Chondrocyte (in vitro differentiated cells): ENCODE measurements at places on chromosomes 6 and 20.

DNA sequence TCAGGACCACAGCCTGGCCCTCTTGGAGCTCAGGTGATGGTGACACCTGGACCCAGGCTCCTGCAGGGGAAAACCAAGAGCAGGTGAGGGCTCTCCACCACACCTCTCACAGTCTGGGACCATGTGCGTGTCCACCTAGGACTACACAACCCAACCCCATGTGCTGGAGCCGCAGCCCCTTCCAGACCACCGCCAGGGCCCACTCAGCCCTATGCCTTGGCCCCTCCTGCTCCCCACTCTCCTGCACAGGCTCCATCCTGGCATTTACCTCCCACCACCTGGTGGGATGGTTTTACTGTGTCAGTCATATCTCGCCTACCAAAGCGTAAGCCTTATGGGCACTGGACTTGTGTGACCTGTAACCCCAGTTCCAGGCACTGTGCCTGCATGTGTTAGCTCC, 13.1 kb upstream of the ADAM33 start:
- no peak for DNase-seq

DNA sequence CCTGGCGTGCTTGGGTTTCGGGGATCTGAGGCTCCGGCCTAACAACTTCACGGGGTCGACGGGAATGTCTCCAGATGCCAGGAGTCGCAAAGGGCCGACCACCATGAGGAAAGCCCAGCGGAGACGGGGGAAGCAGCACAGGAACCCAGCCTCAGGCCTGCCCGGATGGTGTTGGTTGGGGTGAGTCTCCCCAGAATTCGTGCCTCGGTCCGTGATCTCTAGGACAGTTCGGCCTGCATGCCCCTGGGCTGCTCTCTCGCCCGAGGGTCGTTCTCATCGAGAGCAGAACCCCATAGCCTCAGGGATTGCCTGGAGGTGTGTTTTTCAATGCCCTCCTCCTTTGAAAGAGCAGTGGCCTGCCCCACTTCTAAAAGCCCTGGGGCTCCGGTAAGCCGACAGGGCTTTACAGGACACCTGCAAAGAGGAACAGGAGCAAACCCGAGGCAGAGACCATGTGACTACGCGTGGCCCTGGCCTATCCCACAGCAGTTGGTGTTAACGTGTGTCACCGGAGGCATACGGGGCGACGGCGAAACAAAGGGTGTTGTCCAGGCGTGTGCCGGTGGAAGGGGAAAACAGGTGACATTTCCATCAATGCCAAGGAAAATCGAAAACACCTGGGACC, 973.1 kb upstream of the DEFB115 start:
- DNase-seq: no peak

DNA sequence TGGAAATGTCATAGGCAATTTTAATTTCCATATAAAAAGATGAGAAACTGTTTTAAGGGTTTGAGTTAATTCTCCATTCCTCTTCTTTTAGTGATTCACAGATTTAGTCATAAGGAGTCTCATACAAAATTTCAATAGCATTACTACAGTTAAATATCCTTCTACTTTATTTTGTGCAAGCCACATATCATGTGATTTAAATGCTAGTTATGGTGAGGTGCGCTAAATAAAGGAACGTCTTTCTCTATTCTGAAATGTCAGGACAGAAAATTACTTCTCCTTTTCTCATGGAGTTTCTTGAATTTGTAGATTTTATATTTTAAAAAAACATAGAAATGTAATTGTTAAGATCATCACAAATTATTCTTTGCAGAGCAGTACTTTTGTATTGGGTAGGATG, 50.0 kb upstream of the SUPT3H start:
- DNase-seq: no peak

DNA sequence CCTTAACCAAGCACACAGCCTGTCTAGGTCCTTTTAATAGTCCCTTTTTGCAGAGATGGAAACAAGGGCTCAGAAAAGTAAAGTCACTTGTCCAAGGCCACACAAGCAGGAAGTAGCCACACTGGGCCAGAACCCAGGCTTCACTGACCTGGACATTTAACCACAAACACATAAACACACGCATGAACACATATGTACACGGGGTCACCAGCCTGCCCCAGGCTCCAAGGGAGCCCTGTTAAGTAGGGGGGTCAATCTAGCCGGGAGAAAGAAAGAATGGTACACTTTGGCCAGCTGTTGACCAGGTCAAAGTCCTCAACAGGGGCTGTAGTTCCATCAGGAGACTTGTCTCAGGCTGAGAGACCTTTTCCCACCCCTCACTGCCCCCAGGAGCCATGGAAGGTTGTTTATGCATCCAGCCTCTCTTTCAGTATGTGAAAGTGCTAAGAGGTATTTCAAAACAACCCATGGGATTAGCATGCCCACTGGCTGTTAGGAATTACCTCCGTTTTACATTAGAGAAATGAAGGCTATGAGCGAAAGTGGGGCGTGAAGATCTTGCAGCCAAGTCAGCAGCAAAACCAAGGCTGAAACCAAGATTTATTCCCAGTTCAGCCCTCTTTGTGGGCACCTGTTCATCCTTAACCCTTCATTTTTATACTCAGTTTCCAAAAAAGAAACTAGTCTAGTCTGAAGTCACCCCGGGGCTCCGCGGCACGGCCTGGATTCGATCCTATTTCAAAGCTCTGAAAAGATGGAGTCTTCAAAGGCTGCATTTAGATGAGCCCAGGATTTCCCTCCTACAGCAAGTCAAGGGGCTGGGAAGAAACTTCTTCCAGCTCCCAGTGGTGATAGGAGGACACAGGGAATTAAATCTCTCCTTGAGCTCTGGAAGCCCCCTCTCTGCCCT, 9.8 kb downstream of the SDC4 start:
- no peak for DNase-seq

DNA sequence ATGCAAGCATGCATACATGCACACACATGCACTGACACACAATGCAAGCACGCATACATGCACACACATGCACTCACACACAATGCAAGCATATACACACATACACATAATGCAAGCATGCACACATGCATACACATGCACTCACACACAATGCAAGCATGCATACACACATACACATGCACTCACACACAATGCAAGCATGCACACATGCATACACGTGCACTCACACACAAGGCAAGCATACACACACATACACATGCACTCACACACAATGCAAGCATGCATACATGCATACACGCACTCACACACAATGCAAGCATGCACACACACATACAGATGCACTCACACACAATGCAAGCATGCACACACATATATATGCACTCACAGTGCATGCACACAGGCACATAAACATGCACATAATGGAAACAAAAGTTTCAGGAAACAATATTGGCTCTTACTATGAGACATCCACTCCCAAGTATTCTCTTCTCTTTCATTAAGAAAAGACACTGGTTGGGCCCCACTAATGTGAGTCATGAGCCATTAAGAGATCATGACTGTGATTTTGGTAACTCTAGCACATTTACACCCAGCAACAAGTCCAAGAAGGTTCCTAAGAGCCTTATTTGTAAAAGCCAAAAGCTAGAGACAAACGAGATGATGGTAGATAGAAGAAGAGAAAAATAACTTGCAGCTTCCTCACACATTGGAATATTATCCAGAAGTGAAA, 22.2 kb downstream of the APCDD1L start:
- DNase-seq: no peak

DNA sequence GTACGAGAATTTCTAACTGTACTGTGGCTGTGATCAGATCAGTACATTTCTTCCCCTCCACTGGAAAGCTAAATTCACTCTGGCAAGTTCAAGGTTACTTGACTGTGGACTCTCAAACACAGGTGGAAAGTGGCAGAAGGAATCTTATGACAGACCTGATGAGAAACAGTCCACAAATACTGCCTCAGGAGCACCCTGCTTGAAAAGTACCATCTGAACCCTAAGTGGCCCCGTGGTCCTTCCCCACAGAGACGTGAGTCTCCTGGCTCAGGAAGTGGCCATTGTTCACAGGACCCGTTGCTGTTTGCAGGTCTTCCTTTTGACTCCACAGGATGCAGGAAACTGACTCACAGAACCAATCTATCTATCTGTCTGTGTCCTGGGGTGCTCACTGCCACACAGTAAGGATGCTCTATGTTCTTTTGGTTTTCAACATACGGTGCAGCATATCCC, 47.5 kb upstream of the NHSL1 start:
- no peak for DNase-seq

DNA sequence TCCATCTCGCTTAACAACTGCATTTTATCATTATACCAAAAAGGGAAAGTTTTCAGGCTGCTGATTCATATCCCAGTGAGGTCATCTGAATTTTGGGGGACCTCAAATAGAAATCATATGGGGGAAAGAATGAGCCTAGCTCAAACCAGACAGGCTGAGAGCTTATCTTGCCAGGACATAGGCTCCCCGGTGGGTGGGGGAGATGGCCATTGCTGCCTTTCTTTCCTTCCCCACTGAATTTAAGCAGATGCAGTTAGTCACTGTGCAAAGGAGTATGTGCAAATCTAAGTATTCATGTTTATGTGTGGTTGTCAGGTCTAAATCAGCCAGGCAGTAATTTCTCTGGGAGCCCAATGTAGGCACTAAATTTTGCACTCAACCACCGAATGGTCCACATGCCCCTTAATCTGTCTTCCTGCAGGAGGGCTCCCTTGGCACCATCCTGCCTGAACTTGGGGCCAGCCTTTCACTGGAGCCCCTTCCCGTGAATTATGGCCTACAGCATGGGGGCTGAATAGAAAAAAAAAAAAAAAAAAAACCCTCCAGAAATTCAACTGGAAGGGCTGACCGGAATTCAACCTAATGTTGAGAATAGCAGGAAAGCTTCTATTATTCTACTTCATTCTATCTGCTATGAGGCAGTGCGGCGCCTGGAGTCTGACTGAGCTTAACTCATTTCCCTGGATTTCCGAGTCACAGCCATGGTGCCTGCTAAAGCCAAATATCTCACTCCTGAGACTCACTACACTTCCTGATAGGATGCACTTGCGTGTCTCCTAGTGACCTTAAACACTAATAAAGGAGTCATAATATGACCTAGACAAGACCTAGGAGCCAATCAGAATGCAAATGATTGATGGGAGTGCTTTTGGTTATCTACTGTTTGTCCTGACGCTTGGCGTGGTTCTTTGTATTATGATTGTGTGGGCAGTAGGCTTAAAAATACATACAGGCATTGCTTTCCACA, 161.5 kb upstream of the HEY2 start:
- no peak for DNase-seq

DNA sequence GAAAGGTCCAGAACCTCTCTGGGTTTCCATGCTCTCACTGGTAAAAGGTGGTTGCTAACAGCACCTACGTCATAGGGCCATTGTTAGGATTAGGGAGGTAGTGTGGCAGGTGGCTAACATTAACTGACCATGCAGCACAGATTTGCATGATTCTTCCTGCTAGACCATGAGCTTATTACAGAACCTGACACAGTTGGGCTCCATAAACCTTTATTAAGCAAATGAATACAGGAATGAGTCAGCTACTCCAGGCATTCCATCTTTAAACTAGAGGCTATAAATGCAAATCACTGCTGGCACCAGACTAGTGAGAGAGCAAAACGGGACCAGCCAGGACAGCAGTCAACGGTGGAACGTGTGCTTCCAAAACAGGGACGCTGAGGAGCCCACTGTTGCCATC, 440.1 kb downstream of the PTPRT start:
- DNase-seq: no peak

DNA sequence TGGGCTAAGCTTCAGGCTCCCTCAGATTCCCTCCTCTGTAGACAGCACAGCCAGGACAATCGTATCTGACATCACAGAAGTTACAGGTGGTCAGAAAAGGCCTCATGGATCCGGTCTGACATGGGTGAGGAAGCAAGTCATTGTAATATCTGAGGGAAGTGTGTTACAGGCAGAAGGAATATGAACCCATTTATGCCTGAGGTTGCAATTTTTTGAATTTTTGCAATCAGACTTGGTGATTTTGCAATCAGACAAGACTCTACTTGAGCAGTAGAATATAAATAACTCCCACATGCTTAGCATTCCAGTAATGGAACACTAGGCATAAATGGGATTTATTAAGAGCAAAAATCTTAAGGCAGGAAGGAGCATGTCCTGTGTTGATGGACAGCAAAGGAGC, 52.1 kb downstream of the CBLN4 start:
- no peak for DNase-seq

- DNase-seq: no peak
Observed at GRCh38 chr20:22818636-22819035, 216.5 kb upstream of the SSTR4 start.

DNA sequence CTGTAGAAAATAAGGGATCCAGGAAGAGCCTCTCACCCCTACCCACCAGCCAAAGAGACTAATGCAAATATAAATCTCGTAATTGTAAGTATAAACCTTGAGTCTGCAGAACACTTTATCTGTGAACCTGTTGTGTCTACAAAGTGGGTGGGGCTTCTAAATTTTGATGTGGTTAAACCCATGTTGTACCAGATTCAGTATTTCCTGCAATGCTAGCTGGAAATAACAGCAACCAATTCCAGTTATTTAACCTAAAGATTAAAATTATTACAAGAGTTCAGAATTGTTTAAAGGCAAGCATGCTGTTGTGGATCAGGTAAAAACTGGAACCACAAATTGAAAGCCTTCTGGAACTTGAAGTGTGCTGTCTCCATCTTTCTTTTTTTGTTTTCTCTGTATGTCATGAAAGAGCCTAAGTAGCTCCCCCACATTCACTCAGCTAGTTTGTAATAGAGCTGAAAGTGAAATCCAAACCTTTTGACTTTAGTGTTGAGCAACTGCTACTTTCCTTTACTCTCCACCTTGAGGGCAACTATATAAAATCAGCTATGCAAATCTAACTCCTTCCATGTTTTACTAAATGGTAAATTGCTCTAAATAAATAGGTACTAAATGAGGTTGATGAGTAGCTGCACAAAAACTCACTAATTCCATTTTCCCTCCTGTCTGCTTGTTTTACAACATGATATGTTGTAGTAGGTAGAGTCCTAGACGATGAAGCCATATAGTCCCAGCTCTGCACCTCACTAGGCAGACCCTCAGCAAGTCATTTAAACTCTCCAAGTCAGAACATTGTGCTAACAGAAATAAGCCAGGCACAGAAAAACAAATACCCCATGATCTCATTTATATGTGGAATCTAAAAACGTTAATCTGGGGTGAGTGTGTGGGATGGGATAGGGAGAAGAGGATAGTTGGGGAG, 17.9 kb upstream of the THEMIS start:
- DNase-seq: no peak

- no peak for DNase-seq
Observed at GRCh38 chr6:13553646-13554045, 20.8 kb upstream of the SIRT5 start.

GRCh38 chr6:168156742-168157265, 77.8 kb upstream of the FRMD1 start:
- DNase-seq: no peak

GRCh38 chr6:109117346-109118035, 22.2 kb downstream of the CEP57L1 start:
- no peak for DNase-seq

- no peak for DNase-seq
Observed at GRCh38 chr20:920311-920710, 4.2 kb upstream of the ANGPT4 start.

GRCh38 chr6:105087571-105088211, 92.1 kb downstream of the POPDC3 start:
- no peak for DNase-seq

DNA sequence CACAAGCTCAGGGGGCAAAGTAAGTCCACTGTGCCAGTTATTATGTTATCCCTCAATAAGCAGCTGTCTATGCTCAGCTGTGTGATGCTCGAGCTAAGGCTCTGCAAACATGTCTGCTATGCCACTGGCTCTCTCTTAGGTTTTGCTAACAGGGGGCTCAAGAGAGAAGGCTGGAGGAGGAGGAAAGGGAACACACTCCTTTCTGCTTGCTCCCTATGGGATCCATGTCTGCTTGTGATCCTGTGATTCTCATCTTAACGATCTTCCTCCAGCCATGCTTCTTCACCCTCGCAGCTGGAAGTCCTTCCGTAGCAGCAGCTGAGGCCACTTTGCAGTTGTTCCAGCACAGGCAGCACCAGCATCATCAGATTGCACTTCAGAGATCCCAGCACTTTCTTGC, 37.0 kb upstream of the IGF2R start:
- no peak for DNase-seq
